Panc1 (cell line): ENCODE measurements at places on chromosomes 3 and 15. TPM values are rescaled to one million over a fixed set of nuclear protein-coding genes. Genes with fewer than 3 reads are reported as not detected.

DNA sequence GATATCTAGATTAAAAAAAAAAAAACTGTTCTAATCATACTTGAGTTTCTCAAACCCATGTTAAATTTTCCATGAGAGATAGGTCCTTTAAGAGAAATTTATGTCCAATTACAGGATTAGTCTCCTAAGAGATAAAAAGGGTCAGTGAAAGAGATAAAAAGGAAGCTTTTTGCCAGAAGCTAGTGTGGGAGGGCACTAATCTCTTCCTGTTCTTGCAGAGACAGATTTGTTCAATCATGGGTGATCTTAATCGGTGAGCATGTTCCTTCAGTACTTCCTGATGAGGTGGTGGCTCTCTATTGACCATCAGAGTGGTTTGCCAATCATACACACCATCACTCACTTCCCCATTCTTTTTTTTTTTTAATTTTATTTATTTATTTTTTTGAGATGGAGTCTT, 16.9 kb upstream of the LPP start:
- H3K36me3 ChIP-seq: no peaks in the 10 kb centered on the region
- DNase-seq: no peak
- no peak overlapping the region for H3K4me3 ChIP-seq
- H3K27ac ChIP-seq: no peak overlapping the region

DNA sequence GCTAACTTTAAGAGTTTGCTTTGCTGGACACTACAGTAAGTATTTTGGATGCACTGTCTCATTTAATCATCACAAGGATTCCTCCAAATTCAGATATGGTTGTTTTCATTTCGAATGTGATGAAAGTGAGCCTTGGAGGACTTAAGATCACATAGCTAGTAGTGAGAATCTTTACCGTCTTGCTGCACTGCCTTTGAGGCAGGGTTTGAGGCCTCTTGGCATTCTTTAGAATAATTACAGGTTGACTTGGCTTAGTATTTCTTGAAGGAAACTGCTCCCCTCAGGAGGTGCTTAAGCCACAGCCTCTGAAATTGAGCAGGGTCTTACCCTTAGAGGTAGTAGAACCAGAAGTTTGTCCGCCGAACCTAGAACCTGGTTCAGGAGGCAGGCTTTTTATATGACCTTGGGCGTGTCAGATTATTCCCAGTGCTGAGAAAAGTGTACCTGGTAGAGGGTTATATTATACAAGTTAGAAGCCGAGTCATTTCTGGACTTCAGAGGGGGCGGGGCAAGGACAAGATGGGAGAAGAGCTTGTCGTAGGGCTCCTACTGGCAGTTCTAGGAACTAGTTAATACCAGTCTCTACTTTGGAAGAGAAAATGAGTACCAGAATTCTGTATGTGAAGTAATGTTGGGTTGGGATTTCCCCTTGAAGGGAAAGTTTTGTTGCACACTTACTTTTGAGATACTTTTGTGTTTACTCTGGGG, 1.1 kb downstream of the TFG start:
- H3K27me3 ChIP-seq: no peaks in the 10 kb centered on the region; the same call in 1 of the 2 replicates
- no peak for DNase-seq
- peak overlapping the region; percentile 95 for H3K27ac ChIP-seq
- peak overlapping the region; percentile 91 for H3K4me3 ChIP-seq
- peaks cover 21% of the 10 kb centered on the region for H3K36me3 ChIP-seq

DNA sequence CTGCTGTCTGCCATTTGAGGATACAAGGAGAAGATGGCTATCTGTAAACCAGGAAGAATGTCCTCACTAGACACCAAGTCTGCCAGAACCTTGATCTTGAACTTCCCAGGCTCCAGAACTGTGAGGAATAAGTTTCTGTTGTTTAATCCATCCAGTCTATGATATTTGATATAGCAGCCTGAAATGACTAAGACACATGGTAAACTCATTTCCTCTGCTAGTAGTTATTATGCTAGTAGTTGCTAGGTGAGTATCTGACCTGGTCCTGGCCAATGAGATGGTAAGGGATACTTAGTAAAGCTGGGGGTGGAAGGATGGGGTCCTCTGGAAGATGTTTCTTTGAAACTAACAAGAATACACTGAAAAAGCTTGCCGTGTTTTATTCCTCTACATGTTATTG, 280.7 kb upstream of the ARHGEF26 start:
- no peak overlapping the region for H3K4me3 ChIP-seq
- H3K4me1 ChIP-seq: no peaks in the 10 kb centered on the region
- H3K27me3 ChIP-seq: no peaks in the 10 kb centered on the region
- DNase-seq: no peak
- no peaks in the 10 kb centered on the region for H3K36me3 ChIP-seq

DNA sequence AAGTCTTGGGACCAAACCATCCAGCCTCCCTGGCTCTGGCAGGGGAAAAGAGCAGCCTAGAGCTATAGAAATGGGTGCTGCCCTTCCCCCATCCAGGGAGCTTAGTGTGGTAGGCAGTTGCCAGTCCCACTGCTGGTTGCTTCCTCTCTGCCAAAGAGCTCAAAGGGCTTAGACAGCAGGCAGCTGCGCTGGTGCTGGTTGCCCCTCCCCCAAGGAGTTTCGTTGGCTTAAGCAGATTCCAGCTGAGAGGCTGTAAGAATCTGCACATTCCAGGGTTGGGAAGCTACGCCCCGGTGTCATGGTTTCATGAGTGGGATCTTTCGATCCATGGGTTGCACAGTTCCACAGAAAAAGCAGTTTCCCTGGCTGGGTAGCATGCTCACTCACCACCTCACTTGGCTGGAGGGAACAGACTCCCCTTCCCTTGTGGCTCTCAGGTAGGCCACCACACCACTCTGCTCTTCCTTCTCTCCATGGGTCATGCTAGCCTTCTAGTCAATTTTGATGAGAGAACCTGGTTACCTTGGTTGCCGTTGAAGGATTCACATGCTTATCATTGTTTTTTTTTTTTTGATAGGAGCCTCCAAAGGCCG, 195.1 kb downstream of the EPHA6 start:
- H3K4me3 ChIP-seq: no peak overlapping the region
- H3K4me1 ChIP-seq: no peaks in the 10 kb centered on the region
- no peak for DNase-seq
- H3K36me3 ChIP-seq: no peaks in the 10 kb centered on the region
- no peaks in the 10 kb centered on the region for H3K27me3 ChIP-seq

DNA sequence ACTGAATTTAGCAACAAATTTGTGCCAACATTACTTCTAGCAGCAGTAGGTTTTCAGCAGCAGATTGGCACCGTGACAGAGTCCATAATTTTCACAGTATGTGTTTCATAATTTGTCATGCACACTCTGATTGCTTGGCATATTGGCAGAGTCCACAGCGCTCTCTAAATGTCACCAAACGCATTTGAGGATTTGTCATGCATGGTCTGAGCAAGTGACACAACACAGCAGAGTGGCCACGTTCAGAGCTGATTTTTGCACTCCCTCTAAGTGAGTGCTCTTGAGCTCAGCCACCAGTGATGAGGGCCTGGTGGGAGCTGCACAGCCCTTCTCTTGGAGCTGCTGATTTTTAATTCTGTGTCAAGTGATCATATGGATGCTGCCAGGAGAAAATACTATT, 1270.8 kb downstream of the ROBO1 start:
- H3K4me3 ChIP-seq: no peak overlapping the region
- no peak overlapping the region for H3K27ac ChIP-seq
- no peaks in the 10 kb centered on the region for H3K4me1 ChIP-seq
- H3K27me3 ChIP-seq: no peaks in the 10 kb centered on the region

DNA sequence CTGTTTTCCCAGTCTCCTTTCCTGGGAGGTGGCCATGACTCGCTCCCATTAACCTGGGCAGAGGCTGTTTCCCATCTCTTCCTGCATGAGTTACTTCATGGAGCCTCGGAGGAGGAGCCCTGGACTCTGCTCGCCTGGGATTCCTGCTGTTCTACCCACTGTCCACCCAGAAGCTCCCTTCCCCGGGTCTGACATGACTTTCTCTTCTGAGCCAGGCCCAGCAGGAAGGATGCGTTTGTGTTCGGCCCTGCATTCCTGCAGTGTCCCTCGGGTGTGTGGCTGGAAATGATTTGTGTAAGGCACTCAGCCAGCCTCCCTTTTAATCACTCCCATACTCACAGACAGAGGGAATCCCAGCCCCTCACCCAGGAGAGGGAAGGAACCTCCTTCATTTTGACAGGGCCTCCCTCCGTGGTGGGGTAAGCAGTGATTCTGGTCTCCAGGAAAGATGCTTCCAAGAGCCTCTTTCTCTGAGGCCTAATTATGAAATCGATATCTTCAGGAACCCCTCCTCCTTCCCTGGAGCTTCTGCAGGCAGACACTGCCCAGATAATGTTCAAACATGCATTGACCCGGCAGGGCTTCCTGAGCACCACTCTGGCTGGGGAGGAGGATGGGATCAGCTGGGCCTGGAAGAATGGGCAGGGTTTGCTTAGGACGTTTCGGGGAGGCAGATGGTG, 41.6 kb upstream of the DLG1 start:
- H3K36me3 ChIP-seq: no peaks in the 10 kb centered on the region
- H3K27me3 ChIP-seq: no peaks in the 10 kb centered on the region
- no peak for DNase-seq
- no peak overlapping the region for H3K4me3 ChIP-seq

GRCh38 chr3:177602601-177603147, 405.4 kb upstream of the TBL1XR1 start:
- H3K4me3 ChIP-seq: no peak overlapping the region
- no peak for DNase-seq
- H3K27me3 ChIP-seq: no peaks in the 10 kb centered on the region
- H3K27ac ChIP-seq: peak overlapping the region; percentile 64

DNA sequence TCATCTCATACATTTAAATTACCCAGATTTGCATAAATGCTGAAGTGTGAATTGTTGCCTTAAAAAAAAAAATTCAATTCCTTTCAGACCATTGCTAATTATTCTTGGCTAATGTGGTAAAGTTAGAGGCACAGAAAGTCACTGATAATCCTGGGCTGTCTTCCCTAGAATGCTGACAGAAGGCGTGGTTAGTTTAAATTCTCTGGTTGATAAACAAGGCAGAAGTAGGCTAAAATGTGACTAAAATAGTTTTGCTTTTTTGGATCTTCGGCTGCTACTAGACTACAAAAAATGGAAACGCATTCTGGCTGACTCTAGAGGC, 193.7 kb downstream of the OTOL1 start:
- H3K4me3 ChIP-seq: no peak overlapping the region
- H3K27ac ChIP-seq: no peak overlapping the region
- H3K4me1 ChIP-seq: no peaks in the 10 kb centered on the region
- H3K27me3 ChIP-seq: no peaks in the 10 kb centered on the region

- no peak overlapping the region for H3K4me3 ChIP-seq
- H3K27me3 ChIP-seq: no peaks in the 10 kb centered on the region
- peaks cover 13% of the 10 kb centered on the region for H3K36me3 ChIP-seq
Measured at GRCh38 chr3:119664370-119664769, 4.0 kb upstream of the POPDC2 start.

DNA sequence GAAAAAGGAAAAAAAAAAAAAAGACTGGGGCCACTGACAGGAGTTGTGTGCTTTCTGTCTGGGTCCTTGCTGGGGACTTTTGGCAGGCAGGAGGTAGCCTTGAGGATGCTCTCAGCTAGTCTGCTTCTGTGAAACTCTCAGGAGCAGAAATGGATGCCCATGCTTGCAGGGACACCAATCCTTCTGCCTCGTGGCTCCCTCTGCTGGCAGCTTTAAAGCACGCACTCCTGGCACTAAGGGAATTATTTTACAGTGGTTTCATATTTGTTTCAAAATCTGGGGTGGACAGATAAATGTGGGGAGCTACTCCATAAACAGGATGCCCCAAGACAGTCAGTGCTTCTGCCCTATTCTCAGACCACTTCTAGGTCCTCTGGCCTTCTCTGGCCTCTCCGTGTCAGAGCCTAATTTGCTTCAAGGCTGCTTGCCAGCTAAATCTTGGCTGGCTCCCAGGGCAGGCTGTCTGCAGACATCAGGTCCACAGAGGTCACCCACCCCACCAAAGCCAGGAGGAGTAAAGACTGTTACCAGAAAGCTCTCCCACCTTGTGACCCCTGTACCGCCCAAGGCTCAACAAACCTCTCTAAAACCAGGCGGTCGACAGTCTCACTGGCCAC, 17.1 kb downstream of the TRAIP start:
- H3K27me3 ChIP-seq: no peaks in the 10 kb centered on the region
- H3K36me3 ChIP-seq: no peaks in the 10 kb centered on the region
- no peak overlapping the region for H3K27ac ChIP-seq

- H3K27ac ChIP-seq: no peak overlapping the region
- no peaks in the 10 kb centered on the region for H3K4me1 ChIP-seq
- H3K36me3 ChIP-seq: no peaks in the 10 kb centered on the region
- H3K4me3 ChIP-seq: no peak overlapping the region
- DNase-seq: no peak
- no peaks in the 10 kb centered on the region for H3K27me3 ChIP-seq
Measured at GRCh38 chr3:175307642-175308041, 448.5 kb downstream of the NAALADL2 start.

DNA sequence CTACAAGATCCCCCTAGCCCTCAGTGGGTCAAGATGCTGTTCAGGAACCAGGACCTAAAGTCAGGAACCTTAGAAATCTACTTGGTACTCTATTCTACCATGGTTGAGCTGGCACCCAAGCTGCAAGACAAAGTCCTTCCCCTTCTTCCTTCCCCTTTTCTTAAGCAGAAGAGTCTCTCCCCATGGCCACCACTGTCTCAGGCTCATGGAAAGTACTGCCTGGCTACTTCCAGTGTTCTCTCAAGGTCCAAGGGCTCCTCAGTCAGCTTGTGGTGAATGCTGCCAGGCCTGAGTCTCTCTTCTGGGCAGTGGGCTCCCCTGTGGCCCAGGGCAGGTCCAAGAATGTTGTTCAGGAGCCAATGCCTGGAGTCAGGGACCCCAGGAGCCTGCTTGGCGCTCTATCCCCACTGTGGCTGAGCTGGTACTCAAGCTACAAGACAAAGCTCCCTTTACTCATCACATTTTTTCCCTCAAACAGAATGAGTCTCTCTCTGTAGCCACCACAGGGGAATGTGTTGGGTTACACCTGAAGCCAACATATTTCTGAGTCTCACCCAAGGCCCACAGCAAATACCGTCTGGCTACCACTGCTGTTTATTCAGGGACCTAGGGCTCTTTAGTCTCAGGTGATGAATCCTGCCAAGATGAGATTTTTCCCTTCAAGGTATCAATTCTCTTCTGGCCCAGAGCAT, 18.1 kb upstream of the SLC27A2 start:
- DNase-seq: no peak
- no peaks in the 10 kb centered on the region for H3K27me3 ChIP-seq
- H3K4me1 ChIP-seq: no peaks in the 10 kb centered on the region
- H3K36me3 ChIP-seq: no peaks in the 10 kb centered on the region

DNA sequence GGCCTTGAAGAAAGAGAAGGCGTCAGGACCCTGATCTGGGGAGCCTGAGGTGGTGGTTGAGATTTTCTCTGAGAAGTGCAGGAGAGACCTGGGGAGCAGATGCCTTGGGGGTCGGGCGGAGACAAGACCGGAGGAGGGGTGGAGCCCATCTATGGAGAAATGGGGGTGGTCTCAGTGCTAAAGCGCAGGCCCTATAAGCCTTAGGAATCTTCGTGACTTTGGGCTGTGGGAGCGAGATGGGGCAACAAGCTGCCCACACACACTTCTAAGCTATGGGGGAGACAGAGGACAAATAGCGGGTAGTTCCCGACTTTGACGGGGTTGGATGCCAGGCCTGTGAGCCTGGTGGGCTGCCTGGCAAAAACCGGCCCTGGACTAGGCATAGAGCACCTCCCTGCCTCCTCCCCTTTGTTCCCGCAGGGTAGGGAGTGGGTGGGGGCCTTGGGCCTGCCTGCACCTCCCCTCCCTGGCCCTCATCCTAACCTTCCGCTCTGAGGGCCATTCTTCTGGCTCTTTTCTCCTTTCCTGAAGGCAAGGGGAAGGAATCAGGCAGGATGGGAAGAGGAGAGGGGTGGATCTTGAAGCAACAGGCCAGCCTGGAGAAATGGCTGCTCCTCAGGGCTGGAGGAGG, 880 bp downstream of the NISCH start:
- no peak for DNase-seq
- H3K27me3 ChIP-seq: no peaks in the 10 kb centered on the region
- peaks cover 25% of the 10 kb centered on the region for H3K4me1 ChIP-seq
- peaks cover 6% of the 10 kb centered on the region; the same call in 1 of the 2 replicates for H3K36me3 ChIP-seq
- peak overlapping the region; percentile 85 for H3K27ac ChIP-seq
- peak overlapping the region; percentile 74 for H3K4me3 ChIP-seq

The HRG gene
- total RNA-seq: not detected

The TRIM42 gene
- total RNA-seq: not detected

The CCNB2 gene
- total RNA-seq: 67.6 TPM
